Psoas muscle (tissue), 8 donors: ENCODE measurements at places on chromosomes 4 and X. TPM values are rescaled to one million over a fixed set of nuclear protein-coding genes. Genes with fewer than 3 reads are reported as not detected.
A peak's percentile ranks its signal among the peaks of the same experiment; 100 is the strongest.

ZNF157 gene
- not detected for total RNA-seq

SYP gene
- 1.0 TPM for total RNA-seq

PABPC1L2B gene
- total RNA-seq, result not detected

CABS1 gene
- not detected for total RNA-seq

VCX3B gene
- not detected for total RNA-seq

L1CAM gene
- total RNA-seq, result 0.22 TPM

ZFP42 gene
- not detected for total RNA-seq

AKAP14 gene
- total RNA-seq, result not detected

SMIM20 gene
- total RNA-seq, result 47.6 TPM

DNA sequence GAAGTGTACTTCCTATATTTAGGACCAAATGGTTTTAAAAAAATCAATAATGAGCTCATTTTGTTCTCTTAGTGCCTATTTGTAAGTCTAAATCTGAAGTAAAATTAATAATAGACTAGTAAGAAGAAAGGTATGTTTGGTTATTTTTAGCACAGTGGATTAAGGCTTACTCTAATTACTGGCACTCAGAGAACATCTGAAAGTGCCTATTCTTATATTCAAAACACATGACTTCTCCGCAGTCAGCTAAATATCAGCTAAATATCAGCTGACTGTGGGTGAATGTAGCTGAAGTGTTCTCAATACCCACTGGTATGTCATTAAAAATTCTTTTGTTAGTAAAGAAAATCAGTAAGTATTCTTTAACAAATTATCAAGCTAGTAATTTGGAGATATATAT lies 6.0 kb downstream of the AP1S2 start:
- peak overlapping the region; percentile 76 for H3K27ac ChIP-seq
- H3K27me3 ChIP-seq, result no peaks in the 10 kb centered on the region
- peaks cover 29% of the 10 kb centered on the region for H3K4me1 ChIP-seq
- H3K36me3 ChIP-seq, result peaks cover 14% of the 10 kb centered on the region
- no peak for DNase-seq

- no peak for DNase-seq
- H3K4me1 ChIP-seq, result no peaks in the 10 kb centered on the region
- H3K27me3 ChIP-seq, result peaks cover 3% of the 10 kb centered on the region
- no peak overlapping the region for H3K27ac ChIP-seq
- no peaks in the 10 kb centered on the region for H3K36me3 ChIP-seq
Observed at GRCh38 chr4:137414802-137415201, 117.5 kb downstream of the PCDH18 start.

DNA sequence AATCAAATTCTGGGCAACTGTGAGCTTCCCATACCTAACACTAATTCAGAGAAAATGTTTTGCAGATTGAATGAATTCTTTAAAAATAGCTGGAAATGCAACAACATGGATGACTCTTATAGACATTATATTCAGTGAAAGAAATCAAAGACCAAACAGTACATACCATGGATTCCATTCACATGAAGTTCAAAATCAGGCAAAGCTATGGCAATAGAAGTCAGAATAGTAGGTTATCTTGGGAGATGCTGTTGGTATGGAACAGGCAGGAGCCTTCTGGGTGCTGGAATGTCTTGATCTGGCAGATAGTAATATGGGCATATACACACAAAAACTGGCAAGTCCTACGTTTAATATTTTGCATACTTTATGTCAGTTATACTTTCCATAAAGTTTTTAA lies 25.5 kb upstream of the CBLL2 start:
- no peaks in the 10 kb centered on the region for H3K4me1 ChIP-seq
- no peak overlapping the region for H3K27ac ChIP-seq
- DNase-seq, result no peak
- no peaks in the 10 kb centered on the region for H3K36me3 ChIP-seq

DNA sequence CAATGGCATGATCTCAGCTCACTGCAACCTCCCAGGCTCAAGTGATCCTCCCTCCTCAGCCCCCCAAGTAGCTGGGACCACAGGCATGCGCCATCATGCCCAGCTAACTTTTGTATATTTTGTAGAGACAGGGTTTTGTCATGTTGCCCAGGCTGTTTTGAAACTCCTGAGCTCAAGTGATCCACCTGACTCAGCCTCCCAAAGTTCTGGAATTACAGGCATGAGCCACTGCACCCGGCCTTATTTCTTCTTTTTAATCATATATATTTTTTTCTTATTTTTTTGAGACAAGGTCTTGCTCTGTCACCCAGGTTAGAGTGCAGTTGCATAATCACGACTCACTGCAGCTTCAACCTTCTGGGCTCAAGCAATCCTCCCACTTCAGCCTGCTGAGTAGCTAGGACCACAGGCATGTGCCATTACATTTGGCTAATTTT lies 184.0 kb downstream of the TSPAN5 start:
- no peaks in the 10 kb centered on the region for H3K36me3 ChIP-seq
- H3K27ac ChIP-seq, result no peak overlapping the region
- H3K4me3 ChIP-seq, result no peak overlapping the region

DNA sequence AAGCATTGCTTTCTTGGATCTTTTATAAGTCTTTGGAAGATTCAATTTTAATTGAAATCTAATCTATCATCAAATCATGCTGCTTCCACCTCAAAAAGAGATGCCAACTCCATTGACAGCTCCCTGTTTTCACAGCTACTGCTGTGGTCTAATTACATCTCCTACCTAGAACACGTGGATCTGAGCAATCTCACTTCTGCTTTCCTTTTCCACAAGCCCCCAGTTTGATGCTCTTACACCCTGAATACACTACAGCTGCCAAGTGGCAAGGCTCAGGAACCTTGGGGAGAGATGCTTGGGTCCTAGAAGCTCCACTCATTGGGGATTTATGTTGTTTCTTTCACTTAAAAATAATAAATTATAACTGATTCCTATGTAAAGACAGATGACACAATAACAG lies 172.0 kb downstream of the CFAP299 start:
- no peak overlapping the region for H3K4me3 ChIP-seq
- no peaks in the 10 kb centered on the region for H3K4me1 ChIP-seq
- no peaks in the 10 kb centered on the region for H3K36me3 ChIP-seq
- no peaks in the 10 kb centered on the region for H3K27me3 ChIP-seq
- H3K27ac ChIP-seq, result no peak overlapping the region

DNA sequence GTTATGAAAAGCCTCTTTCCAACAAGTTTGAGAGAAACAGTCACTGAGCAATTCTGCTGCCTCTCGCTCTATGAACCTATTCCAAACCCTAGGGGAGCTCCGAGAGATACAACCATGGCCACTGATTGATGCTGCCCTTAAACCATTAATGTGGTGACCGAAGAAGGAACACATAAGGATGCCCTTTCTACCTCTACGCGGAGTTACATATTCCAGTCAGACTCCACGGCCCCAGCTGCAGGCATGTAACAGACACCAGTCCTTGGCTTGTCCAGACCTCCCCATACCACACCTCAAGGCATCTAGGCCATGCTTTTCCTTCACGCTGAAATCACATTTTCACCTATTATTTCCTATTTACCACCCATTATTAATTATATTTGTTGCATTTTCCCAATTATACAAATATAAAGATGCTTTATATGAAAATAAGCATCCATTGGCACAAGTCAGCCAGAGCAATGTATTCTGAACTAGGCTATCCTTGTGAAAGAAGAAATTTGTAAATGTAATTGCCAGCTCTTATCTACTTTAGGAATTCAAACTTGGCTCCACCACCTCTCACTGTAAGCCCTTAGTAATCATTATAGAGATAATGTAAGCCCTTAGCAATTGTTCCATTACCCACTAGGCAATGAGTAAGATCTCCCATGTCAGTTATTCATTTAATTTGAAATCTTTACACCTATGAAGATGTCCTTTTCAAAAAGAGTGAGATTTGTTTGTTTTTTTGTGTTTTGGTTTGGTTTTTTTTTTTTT lies 338.4 kb downstream of the NR3C2 start:
- H3K27me3 ChIP-seq, result no peaks in the 10 kb centered on the region
- no peaks in the 10 kb centered on the region for H3K4me1 ChIP-seq
- no peak overlapping the region for H3K4me3 ChIP-seq
- no peaks in the 10 kb centered on the region for H3K36me3 ChIP-seq

- no peak for DNase-seq
- no peaks in the 10 kb centered on the region for H3K27me3 ChIP-seq
- H3K36me3 ChIP-seq, result no peaks in the 10 kb centered on the region
- H3K27ac ChIP-seq, result no peak overlapping the region
- H3K4me3 ChIP-seq, result peak overlapping the region; percentile 76
Observed at GRCh38 chrX:48890296-48890925, 7.2 kb downstream of the TIMM17B start.

DNA sequence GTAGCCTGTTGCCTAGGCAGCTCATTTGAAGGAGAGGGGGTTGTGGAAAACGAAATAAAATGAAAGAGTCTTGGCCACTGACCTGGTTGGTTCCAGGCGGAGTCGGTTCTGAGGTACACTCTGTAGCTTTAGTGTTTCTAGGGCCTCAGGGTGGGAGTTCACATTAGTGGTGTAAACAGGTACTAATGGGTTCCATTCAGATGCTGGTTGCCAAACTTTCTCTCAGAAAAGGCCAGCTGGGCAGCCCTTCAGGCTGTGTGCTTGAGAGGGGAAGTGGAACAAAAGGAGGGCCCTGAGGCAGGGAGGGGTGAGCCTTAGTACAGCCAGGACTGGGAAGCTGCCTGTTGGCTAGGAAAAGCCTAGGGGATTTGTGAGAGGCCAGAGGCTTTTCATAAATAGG lies 24.8 kb downstream of the NHSL2 start:
- no peaks in the 10 kb centered on the region for H3K36me3 ChIP-seq
- no peak overlapping the region for H3K4me3 ChIP-seq
- no peak overlapping the region for H3K27ac ChIP-seq
- no peaks in the 10 kb centered on the region for H3K4me1 ChIP-seq

GRCh38 chr4:85209161-85209560 lies 242.7 kb upstream of the WDFY3 start:
- H3K4me3 ChIP-seq, result no peak overlapping the region
- no peaks in the 10 kb centered on the region for H3K27me3 ChIP-seq
- no peaks in the 10 kb centered on the region for H3K36me3 ChIP-seq
- no peaks in the 10 kb centered on the region for H3K4me1 ChIP-seq
- H3K27ac ChIP-seq, result no peak overlapping the region
- no peak for DNase-seq

DNA sequence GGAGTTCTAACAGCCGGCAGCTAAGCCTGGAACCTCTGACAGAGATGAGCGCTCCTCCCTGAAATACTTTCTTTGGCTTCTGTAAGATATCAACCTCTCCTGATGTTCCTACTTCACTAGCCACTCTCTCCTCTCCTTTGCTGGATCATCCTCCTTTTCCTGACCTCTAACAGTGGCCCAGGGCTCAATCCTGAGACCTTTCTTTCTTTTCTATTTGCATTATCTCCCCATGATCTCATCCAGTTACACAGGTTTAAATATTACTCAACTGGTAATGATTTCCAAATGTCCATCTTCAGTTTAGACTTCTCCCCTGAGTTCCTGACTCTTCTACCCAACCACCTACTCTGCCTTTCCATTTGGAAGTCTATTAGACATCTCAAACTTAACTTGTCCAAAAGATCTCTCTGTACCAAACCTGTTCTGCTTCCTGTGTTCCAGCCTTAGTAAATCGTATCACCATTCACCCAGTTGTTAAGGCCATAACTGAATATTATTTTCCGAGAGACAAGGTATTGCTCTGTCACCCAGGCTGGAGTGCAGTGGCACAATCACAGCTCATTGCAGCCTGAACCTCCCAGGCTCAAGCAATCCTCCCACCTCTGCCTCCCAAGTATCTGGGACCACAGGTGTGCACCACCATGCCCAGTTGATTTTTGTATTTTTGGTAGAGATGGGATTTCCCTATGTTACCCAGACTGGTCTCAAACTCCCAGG lies 41.1 kb downstream of the RFC1 start:
- H3K36me3 ChIP-seq, result peaks cover 7% of the 10 kb centered on the region
- no peak overlapping the region for H3K27ac ChIP-seq
- no peaks in the 10 kb centered on the region for H3K4me1 ChIP-seq
- H3K27me3 ChIP-seq, result no peaks in the 10 kb centered on the region
- H3K4me3 ChIP-seq, result no peak overlapping the region
- no peak for DNase-seq

DNA sequence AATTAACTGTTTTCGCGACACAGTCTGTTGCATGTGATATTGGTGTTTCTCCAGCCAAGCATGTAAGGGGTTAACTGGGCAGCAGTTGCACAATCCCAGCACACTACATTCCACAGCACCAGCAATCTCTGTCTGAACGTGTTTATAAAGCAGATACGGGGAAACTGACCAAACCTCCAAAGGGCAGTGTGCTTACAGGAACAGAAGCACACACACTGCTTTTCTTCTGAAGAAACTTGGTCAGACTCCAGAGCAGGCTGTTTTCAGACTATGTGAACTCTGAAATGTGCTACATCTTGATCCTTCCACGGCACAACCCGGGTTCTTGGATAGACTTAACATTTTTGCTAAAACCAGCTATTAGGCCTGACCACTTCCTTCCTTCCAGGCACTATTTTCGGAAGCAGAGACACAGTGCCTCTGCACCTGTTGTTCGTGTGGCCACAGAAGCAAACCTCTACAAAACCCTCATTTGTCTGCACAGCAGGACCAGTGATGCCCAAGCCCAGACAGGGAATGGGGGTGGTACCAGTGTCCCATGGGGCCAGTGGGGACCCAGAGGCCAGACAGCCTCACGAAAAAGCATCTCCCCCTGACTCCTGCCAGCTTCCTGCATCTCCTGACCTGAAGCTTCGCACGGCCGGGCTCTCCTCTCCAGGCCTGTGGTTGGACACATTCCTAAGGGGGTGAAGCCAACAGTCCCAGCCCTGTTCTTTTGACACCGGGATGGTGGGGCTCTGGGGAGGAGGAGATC lies 90.1 kb downstream of the IRF2 start:
- peaks cover 62% of the 10 kb centered on the region for H3K4me1 ChIP-seq
- peaks cover 21% of the 10 kb centered on the region for H3K36me3 ChIP-seq
- no peaks in the 10 kb centered on the region for H3K27me3 ChIP-seq
- peak overlapping the region; percentile 82 for H3K27ac ChIP-seq

GRCh38 chrX:34656842-34657725 lies at the start of gene TMEM47:
Gene TMEM47 (minus strand): TSS chrX:34657285. CDS start chrX:34657029, 256 bp downstream.
- H3K4me1 ChIP-seq, result peaks cover 9% of the 10 kb centered on the region
- peak; percentile 72 for DNase-seq
- peak within 1 kb of the TSS; percentile 82 for H3K27ac ChIP-seq
- H3K4me3 ChIP-seq, result peak within 1 kb of the TSS; percentile 64
- no peaks in the 10 kb centered on the region for H3K36me3 ChIP-seq
- no peaks in the 10 kb centered on the region for H3K27me3 ChIP-seq
